IMR-90 (cell line): ENCODE measurements at places on chromosomes 16 and 17.

DNA sequence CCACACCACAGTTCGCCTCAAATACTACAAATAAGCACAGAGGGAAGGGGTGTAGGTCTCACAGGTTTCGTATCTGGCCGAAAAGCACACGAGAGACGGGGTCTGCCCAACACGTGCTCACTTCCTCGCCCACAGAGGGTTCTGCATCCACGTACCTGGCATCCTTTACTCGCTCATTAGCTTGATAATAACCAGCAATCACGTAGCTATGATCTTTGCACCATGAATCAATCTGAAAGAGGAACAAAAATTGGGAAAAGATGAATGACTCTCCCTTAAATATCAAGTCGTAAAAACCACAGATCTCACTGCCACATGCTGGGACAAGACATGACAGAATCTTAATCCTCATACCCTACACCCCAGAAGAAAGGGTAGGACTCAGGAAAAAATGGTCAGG lies 10.5 kb downstream of the EMC8 start:
- DNase-seq = no peak

GRCh38 chr17:33433581-33433980 lies 140.5 kb upstream of the ASIC2 start:
- DNase-seq = no peak

GRCh38 chr16:83609178-83609577 lies 198.6 kb upstream of the HSBP1 start:
- DNase-seq = no peak

DNA sequence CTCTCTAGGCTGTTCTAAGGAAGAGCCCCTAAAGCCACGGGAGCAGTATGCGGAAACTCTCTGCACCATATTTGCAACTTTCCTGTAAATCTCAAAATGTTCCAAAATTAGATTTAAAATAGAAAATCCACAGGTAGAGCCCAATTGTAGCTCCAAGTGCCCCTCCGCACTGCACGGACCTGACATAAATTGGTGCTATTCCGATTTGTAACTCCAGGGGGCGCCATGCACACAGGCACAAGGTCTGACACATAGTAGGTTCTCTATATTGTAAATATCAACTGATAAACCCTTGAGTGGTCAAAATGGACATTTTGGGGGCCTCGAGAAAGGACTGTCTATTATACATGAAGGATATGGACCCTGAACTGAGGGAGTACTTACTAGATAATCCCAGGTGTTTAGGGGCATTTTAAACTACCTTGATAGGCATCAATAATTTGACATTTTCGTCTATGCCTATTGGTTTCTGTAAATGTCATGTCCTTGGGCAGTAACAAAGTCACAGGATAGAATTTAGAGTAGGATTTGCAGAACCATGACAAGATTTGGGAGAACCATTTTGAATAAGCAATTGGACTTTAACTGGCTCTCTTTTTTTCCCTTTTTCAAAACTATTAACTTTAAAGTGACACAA lies 36.6 kb upstream of the TMEM132E start:
- no peak for DNase-seq

GRCh38 chr17:80453126-80453997 lies 23.0 kb downstream of the NPTX1 start:
- DNase-seq = no peak
